ENCODE measurements at places on chromosomes 4 and X.

GRCh38 chrX:9312922-9313867, 151.7 kb upstream of the TBL1X start:
- no peak for DNase-seq

GRCh38 chrX:34058005-34058404, 74.1 kb downstream of the FAM47A start:
- no peak for DNase-seq

- no peak for DNase-seq
Observed at GRCh38 chrX:106802063-106802387, 448 bp upstream of the TBC1D8B start.

- peak; percentile 79 for DNase-seq
Observed at GRCh38 chrX:153671589-153672530, 1.8 kb downstream of the PNCK start.

- DNase-seq: no peak
Observed at GRCh38 chrX:107711521-107712181, 63.9 kb downstream of the TSC22D3 start.

DNA sequence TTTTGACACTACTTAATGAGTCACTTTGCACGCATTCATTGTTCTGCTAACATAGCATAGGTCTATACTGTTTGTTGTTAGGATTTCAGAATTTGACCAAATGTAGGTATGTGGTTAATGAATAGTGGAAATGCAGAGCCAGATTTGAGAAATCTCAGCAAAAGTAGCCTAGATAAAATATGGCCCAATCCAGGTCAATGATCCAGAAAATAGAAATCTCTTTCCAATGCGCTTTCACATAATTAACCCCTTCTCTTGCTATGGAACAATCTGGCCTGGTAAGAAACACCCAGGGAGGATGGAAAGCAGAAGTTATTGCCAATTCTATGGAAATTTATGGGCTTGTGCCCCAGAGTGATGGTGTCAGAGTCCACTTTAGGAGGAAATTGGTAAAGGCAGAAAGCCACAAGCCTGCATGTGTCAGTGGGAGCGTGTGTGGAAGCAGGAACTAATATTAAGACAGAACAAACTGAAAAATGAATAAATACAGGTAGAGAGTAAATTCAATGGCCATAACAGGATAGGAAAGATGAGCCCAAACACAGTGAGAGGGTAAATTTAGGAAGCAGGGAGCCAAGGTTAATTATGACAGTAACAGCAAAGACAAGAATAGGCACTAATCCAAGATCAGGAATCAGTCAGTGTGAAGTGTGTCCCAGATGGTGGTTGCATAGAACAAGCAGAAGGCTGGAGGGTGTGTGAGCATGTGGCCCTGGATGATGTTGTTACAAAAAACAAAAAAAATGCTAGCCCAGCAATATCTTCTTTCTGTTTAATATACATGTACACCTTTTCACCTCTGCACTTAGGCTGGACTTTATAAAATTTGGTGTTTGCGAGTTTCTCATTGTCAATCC, 102.9 kb downstream of the SYTL5 start:
- no peak for DNase-seq

DNA sequence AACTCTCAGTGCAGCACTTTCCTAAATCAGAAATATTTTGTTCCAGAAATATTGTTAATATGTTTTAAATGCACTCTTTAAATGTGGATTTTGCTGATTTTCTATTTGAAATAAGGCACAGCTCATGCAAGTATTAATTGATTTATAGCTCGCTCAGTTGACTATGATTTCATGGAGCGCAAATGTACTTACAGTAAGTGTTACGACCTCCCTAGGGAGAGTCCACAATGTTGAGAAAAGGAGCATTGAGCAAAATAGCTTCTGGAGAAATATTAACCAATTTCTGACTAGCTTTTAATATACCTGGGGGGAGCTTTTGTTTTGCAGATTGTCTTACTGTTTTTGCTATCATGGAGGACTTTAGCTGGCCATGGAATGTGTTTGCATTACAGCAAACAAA, 1687.5 kb downstream of the STIM2 start:
- no peak for DNase-seq

DNA sequence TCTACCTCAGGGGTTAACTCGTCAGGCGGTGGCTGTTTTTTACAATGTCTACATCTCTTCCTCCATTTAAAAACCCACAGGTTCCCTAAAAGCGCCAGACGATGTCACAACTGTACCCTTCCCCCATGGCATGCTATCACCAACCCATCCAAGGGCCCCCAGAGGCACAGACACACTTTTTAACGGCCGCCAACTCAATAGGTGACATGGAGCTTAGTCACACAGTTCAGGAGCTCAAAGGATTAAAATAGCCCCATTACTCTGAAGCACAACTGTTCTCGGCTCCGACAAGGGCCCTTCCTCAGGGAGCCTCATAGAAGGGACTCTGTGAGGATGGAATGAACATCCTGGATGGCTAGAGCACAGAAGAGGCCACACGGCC, 12.4 kb downstream of the SH3KBP1 start:
- no peak for DNase-seq

GRCh38 chr4:153383131-153383530, 38.6 kb downstream of the MND1 start:
- DNase-seq: no peak

- no peak for DNase-seq
Observed at GRCh38 chr4:130359542-130359941, 1263.6 kb downstream of the C4orf33 start.

GRCh38 chrX:110442635-110443034, 84.0 kb downstream of the RTL9 start:
- no peak for DNase-seq

DNA sequence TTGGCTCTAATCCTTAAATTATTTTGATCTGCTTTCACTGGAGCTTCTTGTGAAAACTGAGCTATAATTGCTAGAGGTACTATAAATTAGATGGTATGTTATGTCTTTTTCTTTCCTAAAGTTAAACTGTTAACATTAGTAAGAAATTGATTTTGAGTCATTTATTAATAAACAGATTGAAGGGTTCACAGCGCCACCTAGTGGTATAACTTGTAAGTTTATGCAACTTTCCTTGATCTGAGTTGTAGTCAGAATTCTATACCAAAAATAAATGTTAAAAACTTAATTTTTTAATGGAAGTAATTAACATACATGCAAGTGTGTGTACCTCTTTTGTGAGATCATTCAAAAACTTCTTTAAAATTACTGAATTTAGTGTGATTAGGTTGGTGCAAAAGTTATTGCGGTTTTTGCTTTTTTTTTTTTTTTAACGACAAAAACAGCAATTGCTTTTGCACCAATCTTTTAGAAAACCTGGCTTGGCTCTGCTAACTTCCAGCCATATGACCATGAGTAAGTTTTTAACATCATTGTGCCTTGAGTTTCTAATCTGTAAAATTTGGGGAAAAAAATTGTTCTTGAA, 151.5 kb downstream of the CENPC start:
- no peak for DNase-seq

GRCh38 chrX:46624090-46624786, 50.7 kb downstream of the CHST7 start:
- no peak for DNase-seq

DNA sequence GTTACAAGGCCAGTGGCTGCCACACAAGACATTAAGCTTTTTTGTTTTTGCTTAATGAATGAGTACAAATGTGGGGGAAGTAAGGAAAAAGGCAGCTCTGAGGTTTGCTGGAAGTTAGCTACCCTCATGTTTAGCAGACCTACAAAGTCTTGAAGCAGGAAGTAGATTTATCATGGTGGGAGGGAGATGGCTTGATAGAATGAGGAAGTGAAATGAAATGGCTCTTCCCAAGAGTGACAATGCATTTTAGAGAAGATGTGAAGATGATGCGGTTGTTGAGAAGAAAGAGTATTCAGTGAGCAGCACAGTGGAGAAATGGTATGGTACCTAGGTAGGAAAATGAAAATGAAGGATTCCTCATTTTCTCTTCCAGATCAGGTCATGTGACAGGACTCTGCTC, 108.0 kb downstream of the SLIT2 start:
- DNase-seq: no peak

GRCh38 chrX:140391313-140391712, 113.6 kb downstream of the SOX3 start:
- no peak for DNase-seq

- no peak for DNase-seq
Observed at GRCh38 chr4:38383646-38384121, 280.3 kb upstream of the KLF3 start.

GRCh38 chrX:39169976-39170375, 368.7 kb downstream of the MID1IP1 start:
- DNase-seq: no peak

DNA sequence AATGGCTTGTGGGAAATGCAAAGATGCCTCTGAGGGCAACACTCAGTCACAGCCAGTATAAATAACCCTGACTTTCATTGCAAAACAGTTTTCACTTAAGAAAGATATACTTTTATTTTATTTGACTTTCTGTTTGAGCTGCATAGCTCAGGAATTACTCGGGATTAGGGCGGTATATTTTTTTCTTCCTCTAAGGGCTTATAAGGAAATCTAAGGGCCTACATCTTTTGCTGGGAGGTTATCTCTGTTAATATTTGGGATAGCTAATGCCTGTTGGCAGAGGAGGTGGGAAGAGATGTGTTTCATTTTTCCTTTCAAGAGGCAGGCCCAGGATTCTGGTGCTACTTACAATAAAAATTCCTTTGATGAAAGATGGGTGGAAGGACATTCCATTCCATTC, 28.8 kb upstream of the EGFL6 start:
- no peak for DNase-seq

DNA sequence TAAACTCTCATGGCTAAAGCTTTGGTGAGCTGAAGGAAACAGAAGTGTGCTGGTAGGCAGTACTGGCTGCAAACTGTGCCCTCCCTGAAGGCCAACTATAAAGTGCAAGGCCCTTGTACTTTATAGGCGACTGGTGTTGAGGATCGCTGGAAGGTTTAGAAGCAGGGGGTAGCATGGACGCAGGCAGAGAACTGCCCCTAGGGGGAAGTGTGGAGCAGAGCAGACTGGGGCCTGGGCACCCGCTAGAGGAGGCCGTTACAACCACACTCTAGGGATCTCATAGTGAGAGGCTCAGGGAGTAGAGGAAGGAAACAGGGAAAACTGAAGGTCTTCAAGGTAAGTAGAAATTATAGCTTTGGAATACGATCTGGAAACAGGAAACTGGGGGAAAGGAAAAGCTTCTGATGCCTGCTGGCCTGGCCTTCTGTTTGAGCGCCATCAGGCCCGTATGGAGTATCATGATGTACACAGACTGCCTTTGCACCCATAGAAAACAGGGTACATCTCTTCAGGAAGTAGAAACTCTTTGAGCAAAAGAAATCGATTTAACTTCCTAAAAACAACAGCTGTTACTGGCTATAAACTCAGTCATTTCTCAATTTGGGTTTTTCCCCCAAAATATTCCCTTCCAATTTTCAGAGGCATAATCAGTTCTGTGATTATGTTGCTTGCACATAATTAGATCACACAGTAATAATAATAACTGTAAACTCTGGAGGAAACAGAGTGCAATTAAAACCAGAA, 23.9 kb upstream of the TMSB4X start:
- DNase-seq: no peak
